CD4-positive, alpha-beta memory T cell (primary cell): ENCODE measurements at places on chromosomes 7 and 10. TPM values are rescaled to one million over a fixed set of nuclear protein-coding genes. Genes with fewer than 3 reads are reported as not detected.
A peak's percentile ranks its signal among the peaks of the same experiment; 100 is the strongest.

GRCh38 chr7:945556-946255 is 8.8 kb downstream of the ADAP1 start:
- no peak overlapping the region for H3K27ac ChIP-seq
- H3K36me3 ChIP-seq: no peaks in the 10 kb centered on the region
- no peak overlapping the region for H3K4me3 ChIP-seq
- DNase-seq: no peak

GRCh38 chr10:35906155-35906554 is 264.1 kb upstream of the FZD8 start:
- DNase-seq: no peak
- no peak overlapping the region for H3K4me3 ChIP-seq
- H3K36me3 ChIP-seq: no peaks in the 10 kb centered on the region
- no peaks in the 10 kb centered on the region for H3K27me3 ChIP-seq
- H3K27ac ChIP-seq: no peak overlapping the region

GRCh38 chr7:112101201-112101846 is 104.9 kb downstream of the DOCK4 start:
- no peaks in the 10 kb centered on the region for H3K36me3 ChIP-seq
- no peak overlapping the region for H3K4me3 ChIP-seq
- H3K4me1 ChIP-seq: no peaks in the 10 kb centered on the region
- no peaks in the 10 kb centered on the region for H3K27me3 ChIP-seq

DNA sequence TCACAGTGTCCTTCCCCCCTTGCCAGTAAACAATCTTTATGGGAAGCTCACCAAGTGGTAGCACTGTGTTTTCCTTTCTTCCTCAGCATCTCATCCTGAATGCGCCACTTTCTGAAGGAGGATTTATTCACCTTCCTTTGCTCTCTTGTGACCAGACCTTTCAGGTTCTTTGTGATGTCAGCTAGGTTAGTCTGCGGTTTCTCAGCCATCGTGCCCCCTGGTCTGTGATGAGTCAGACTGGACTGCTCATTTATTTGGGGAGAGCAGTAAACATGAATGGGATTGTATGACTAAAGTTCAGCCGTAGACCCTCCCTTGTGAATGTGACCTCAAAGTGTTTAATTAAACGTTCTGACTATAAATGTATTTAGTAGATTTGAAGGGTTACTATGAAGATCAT is 235.1 kb upstream of the CELF2 start:
- H3K36me3 ChIP-seq: no peaks in the 10 kb centered on the region
- no peak for DNase-seq
- H3K27ac ChIP-seq: no peak overlapping the region
- H3K4me1 ChIP-seq: no peaks in the 10 kb centered on the region
- no peaks in the 10 kb centered on the region for H3K27me3 ChIP-seq

- H3K36me3 ChIP-seq: no peaks in the 10 kb centered on the region
- no peak overlapping the region for H3K27ac ChIP-seq
- DNase-seq: no peak
- peaks cover 24% of the 10 kb centered on the region for H3K4me1 ChIP-seq
- H3K4me3 ChIP-seq: no peak overlapping the region
Measured at GRCh38 chr7:102291056-102291915, 4.6 kb downstream of the SH2B2 start.

DNA sequence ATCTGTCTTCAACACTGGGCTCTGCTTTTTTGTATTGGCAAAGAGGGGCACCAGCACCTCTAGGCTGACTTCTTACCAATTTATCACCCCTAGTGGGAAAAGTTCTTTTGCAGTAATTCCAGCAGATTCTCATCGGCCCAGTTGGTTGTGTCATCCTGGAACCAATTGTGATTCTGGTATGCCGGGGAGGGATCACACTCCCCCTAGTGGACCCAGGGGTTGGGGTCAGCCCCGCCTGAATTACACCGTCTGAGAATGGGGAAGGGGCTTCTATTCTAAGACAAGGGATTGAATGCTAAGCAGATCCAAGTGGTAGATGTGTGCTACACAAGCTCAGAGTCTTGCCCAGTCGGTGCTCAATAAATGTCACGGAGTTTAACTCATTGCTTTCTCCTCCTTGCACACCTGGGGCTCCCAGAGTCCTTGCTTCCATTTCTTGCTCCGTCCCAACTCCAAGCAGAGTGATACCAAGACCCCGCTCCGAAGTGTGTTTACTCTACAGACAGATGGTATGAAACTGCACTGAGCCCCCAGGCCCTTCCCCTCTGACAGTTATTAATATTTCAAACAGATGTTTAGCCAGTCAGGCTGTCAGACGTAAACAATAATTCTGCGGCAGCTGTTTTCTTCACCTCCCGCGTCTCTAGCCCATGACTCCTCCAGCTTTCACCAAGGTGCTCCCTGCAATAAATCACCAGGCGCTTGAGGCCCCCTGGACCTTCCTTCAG is 71.9 kb downstream of the C10orf105 start:
- no peaks in the 10 kb centered on the region for H3K27me3 ChIP-seq
- no peak overlapping the region for H3K27ac ChIP-seq
- no peak for DNase-seq
- H3K4me3 ChIP-seq: no peak overlapping the region
- H3K4me1 ChIP-seq: no peaks in the 10 kb centered on the region

- H3K27ac ChIP-seq: no peak overlapping the region
- no peaks in the 10 kb centered on the region for H3K36me3 ChIP-seq
- no peaks in the 10 kb centered on the region for H3K4me1 ChIP-seq
- H3K4me3 ChIP-seq: no peak overlapping the region
Measured at GRCh38 chr7:8305625-8306388, 43.8 kb upstream of the ICA1 start.

DNA sequence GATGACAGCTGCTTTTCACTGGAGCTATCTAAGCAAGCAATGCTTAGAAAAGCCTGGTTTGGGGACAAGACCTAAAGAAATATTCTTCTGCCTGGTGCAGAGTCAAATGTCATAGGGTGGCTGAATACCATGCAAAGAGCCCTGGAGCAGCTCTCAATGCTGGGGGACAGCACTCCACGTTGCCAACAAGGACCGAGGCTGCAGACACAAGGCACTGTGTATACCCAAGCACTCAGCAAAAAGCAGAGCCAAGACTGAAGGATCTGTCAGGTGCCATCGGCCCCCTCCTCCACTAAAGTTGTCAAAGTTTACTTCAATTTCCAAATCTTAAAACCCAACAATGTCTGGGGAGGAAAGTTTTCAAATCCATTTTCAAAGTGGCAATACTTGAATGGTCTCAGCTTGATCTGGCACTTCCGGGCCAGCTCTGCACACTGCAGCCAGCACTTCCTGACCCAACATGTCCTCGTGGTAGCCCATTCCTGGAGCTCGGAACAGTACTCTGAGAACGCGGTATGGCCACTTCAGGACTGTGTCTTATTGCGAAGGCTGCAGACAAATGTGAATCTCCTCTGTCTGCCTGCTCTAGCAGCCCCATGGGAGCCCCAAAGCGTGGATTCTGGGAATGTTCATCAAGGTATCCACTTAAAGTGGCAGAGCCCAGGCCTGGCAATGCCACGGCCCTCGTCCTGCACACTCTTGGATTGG is 191.8 kb downstream of the TNS3 start:
- H3K27me3 ChIP-seq: no peaks in the 10 kb centered on the region
- no peak overlapping the region for H3K4me3 ChIP-seq
- DNase-seq: no peak
- H3K4me1 ChIP-seq: no peaks in the 10 kb centered on the region
- H3K27ac ChIP-seq: no peak overlapping the region

- H3K4me1 ChIP-seq: no peaks in the 10 kb centered on the region
- no peaks in the 10 kb centered on the region for H3K36me3 ChIP-seq
- H3K27me3 ChIP-seq: no peaks in the 10 kb centered on the region
- no peak overlapping the region for H3K4me3 ChIP-seq
Measured at GRCh38 chr7:45143616-45144015, 14.0 kb upstream of the RAMP3 start.

- peaks cover 50% of the 10 kb centered on the region for H3K4me1 ChIP-seq
- H3K27ac ChIP-seq: no peak overlapping the region
- H3K27me3 ChIP-seq: no peaks in the 10 kb centered on the region
- DNase-seq: peak; percentile 55
Measured at GRCh38 chr7:33050535-33051318, 11.8 kb downstream of the NT5C3A start.

DNA sequence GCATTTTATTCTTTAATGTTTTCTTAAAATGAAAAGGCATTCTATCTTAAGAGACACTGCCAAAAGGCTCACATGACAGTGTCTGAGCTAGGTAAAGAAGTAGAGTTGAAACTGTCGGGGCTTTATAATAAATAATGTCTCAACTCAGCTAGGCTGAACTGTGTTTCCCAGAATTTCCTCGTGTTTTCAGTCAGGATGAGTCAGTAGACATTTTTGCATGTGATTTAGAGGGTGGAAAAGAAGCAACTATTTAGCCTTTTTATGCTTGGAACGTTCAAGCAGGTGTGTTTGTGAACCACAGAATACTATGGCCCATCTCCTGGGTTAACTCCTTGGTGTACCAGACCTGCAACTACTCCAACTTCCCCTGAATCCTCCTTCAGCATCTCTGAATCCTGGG is 23.4 kb upstream of the LIPA start:
- H3K27ac ChIP-seq: no peak overlapping the region
- no peaks in the 10 kb centered on the region for H3K36me3 ChIP-seq
- H3K27me3 ChIP-seq: no peaks in the 10 kb centered on the region
- no peaks in the 10 kb centered on the region for H3K4me1 ChIP-seq
- DNase-seq: no peak

DNA sequence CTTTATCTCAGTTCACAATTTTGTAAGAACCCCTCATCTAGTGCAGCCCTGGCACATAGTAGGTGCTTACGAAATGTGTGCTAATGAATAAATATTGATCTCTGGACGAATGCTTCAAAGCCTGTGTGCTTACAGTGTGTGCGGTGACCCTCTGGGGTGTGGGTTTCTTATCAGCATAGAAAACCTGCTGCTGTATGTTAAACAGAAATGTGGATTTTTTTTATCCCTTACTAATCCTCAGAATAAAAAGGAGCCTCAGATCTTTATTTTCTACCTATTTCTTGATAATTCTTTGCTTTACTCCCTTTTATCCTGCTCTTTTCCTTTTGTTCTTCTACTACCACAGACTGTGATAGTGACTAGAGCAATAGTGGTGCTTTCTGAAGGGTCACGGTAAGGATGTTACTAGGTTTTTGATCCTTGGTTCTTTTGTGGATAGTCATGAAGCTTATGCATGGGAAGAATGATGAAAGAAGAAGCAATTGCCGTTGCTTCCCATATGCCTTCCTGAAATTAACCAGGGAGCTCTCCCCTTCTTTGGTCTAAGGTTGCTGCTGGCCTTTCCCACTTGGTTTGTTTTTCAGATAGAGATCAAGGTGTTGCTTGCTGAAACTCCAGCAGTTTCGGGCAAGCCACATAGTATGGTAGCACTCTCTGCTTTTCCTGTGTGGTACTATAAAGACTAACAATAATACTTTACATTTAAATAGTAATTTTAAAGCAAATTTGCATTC is 44.7 kb downstream of the SPAG6 start:
- no peaks in the 10 kb centered on the region for H3K36me3 ChIP-seq
- H3K4me3 ChIP-seq: no peak overlapping the region
- no peak overlapping the region for H3K27ac ChIP-seq
- no peaks in the 10 kb centered on the region for H3K4me1 ChIP-seq
- no peak for DNase-seq

GRCh38 chr7:69739931-69740431 is 141.7 kb downstream of the AUTS2 start:
- no peaks in the 10 kb centered on the region for H3K4me1 ChIP-seq
- no peak overlapping the region for H3K27ac ChIP-seq
- no peak overlapping the region for H3K4me3 ChIP-seq
- DNase-seq: no peak
- no peaks in the 10 kb centered on the region for H3K27me3 ChIP-seq
- H3K36me3 ChIP-seq: no peaks in the 10 kb centered on the region

DNA sequence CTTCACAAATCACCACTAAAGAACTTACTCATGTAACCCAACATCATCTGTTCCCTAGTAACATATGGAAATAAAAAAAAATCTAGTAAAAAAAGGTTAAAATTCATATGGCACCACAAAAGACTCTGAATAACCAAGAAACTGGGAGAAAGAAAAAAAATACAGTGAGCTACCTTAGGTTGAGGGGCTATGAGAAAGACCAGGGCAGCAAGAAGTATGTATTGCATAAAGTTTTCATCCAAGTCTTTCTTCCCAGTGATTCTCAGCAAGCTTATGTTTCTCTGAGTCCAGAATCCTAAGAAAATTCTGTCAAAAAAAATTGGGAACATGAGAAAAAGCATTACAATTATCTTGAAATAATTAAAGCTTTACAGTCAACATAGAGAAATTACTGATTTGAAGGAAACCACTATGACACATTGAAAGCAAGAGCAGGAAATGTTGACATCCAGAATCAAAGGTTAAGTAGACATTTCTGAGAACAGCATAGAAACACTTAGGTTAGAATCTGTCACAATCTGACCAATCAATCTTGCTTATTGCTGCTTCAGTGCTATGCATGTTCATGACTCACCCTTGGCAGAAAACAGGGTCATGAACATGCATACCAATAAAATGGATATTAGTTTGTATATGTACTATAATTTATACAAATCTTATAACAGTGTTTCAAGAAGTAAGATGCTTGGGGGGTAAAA is 494.0 kb upstream of the POT1 start:
- H3K27ac ChIP-seq: no peak overlapping the region
- H3K27me3 ChIP-seq: no peaks in the 10 kb centered on the region
- H3K4me3 ChIP-seq: no peak overlapping the region
- no peak for DNase-seq

DNA sequence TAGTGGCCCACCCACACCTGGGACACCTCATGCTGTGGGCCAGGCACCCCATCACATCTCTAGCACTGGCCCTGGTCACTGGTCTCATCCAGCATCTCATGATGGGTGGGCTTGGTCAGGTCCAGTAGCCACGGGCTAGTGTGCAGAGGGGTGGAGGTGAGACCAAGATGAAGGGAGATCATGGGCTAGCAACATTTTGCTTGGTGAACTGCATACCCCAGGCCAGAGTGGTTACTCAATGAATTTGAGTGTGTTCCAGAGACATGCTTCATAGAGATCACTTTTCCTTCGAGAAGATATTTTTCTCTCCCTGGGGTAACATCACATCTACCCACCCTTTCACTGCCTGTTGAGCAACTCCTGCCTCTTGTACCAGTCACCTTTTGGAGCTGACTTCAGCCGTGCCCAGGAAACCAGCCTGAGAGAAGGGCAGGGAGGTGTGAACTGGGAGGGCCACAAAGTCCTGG is 44.2 kb downstream of the MINDY4 start:
- no peaks in the 10 kb centered on the region for H3K27me3 ChIP-seq
- no peak overlapping the region for H3K27ac ChIP-seq

Gene CDH23
- polyA plus RNA-seq: 2.0 TPM

Gene GNGT1
- polyA plus RNA-seq: not detected

Gene NOBOX
- not detected for polyA plus RNA-seq

Gene TMEM229A
- polyA plus RNA-seq: not detected

Gene SHOC2
- 49.8 TPM for polyA plus RNA-seq

Gene WNT2
- polyA plus RNA-seq: not detected

Gene MSS51
- polyA plus RNA-seq: 0.26 TPM

Gene ACSM6
- not detected for polyA plus RNA-seq

Gene CCDC3
- polyA plus RNA-seq: not detected

Gene MOSPD3
- polyA plus RNA-seq: 32.1 TPM

Gene PPP1R9A
- polyA plus RNA-seq: not detected
